ENCODE measurements at places on chromosomes 7 and 10.

DNA sequence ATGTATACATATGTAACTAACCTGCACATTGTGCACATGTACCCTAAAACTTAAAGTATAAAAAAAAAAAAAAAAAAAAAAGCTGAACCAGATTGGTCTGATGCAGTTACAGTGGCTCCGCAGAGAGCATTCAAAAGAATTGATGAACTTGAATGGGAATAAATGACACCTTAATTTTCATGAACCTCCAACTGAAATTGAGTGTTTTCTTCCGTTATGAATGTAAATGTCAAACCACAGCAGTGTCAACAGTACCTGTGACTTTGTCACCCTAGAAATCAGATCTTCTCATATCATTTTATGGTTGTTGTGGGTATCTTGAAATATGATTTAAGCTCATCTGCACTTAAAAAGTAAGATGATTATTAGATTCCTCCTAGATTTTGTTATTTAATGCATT is 32.7 kb upstream of the SRGN start:
- DNase-seq: no peak

GRCh38 chr10:91756286-91756685 is 41.9 kb upstream of the TNKS2 start:
- no peak for DNase-seq

DNA sequence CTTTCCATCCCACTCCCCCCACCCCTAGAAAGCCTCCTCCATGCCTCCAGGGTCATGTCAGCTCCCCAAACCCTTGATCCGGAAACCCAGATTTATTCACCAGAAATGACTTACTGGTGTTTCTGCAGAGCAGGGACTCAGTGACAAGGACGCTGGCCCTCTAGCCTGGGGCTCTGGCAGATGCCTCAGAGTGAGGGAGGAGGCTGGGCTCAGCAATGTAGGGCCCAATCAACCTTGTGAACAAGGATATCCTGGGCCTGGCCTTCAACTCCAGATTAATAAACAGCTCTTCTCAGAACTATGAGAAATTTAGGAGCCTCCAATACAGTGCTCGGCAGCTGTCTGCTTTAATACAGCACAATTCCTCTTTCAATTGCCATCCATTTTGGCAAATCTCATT is at the start of gene MBL2:
Gene MBL2 (minus strand): TSS at position 162 of the 400 bp plus-strand sequence. CDS start 1,149 bp downstream, outside the sequence.
- DNase-seq: no peak

DNA sequence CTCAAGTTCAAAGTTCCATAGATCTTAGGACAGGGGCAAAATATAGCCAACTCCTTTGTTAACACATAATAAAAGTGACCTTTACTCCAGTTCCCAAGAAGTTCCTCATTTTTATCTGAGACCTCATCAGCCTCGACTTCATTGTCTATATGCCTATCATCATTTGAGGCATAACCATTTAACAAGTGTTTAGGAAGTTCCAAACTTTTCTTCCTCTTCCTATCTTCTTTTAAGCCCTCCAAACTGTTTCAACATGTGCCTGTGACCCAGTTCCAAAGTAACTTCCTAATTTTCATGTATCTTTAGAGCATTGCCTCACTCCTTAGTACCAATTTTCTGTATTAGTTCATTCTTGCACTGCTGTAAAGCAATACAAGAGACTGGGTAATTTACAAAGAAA is 569.1 kb downstream of the ANKRD7 start:
- DNase-seq: no peak

- no peak for DNase-seq
These were observed 59.4 kb upstream of the NAMPT start for GRCh38 chr7:106344211-106344610.

GRCh38 chr10:132329565-132330485 is 2.2 kb upstream of the LRRC27 start:
- DNase-seq: no peak

DNA sequence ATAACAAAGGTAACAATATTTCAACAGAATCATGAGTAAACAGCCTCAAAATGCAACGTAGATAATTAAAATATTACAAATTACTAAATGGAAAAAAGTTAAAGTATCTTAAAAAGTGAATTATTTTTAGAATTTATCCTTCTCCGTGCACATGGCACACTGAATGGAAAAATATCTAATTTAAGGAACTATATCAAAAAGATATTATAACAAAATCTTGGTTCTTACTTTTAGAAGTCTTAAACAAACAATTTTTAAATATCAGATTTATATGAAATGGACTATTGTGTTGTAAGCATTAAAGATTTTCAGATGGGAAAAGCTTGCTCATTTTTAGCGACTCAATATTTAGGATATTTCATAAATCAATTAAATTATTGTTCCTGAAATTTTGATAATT is 72.0 kb downstream of the AGMO start:
- no peak for DNase-seq

- DNase-seq: no peak
These were observed 48.7 kb downstream of the ANK3 start for GRCh38 chr10:60340973-60341372.

All from cortex of kidney (tissue), 1 donor.